ENCODE measurements at places on chromosomes 6 and 20. TPM values are rescaled to one million over a fixed set of nuclear protein-coding genes. Genes with fewer than 3 reads are reported as not detected.

FRK gene
- 0.64 TPM for total RNA-seq

RWDD2A gene
- total RNA-seq, result 3.0 TPM

WFDC11 gene
- total RNA-seq, result not detected

SLC2A4RG gene
- total RNA-seq, result 58.9 TPM

RSPH4A gene
- total RNA-seq, result 0.80 TPM

GPX5 gene
- not detected for total RNA-seq

SYCP2 gene
- 12.5 TPM for total RNA-seq

HEY2 gene
- total RNA-seq, result 8.2 TPM

PCSK2 gene
- 0.16 TPM for total RNA-seq

MYLK2 gene
- not detected for total RNA-seq

TMEM244 gene
- not detected for total RNA-seq

EPB41L2 gene
- total RNA-seq, result 72.7 TPM

PRSS16 gene
- 0.80 TPM for total RNA-seq

MUC21 gene
- total RNA-seq, result not detected

HLA-DOA gene
- total RNA-seq, result 3.3 TPM

ATP6V1G2 gene
- 1.8 TPM for total RNA-seq

SLC22A1 gene
- 0.98 TPM for total RNA-seq

RFX6 gene
- total RNA-seq, result under 0.01 TPM

SEMG1 gene
- total RNA-seq, result 1.8 TPM

E2F1 gene
- 2.2 TPM for total RNA-seq

HLA-DRB5 gene
- total RNA-seq, result 0.32 TPM

TNF gene
- 0.73 TPM for total RNA-seq

SLC17A1 gene
- not detected for total RNA-seq

ADGB gene
- total RNA-seq, result not detected

TMC2 gene
- total RNA-seq, result 0.96 TPM

CAGE1 gene
- total RNA-seq, result not detected

SPAG4 gene
- 3.4 TPM for total RNA-seq

MEP1A gene
- total RNA-seq, result 0.29 TPM

EEF1E1 gene
- total RNA-seq, result 18.9 TPM

RAMACL gene
- 2.6 TPM for total RNA-seq

LAMP5 gene
- total RNA-seq, result not detected

OXT gene
- total RNA-seq, result not detected

TRIM40 gene
- total RNA-seq, result 0.33 TPM

SNAP91 gene
- total RNA-seq, result 3.2 TPM

TCP11 gene
- total RNA-seq, result 0.66 TPM

BMP5 gene
- 0.96 TPM for total RNA-seq

MUC22 gene
- not detected for total RNA-seq

COL21A1 gene
- 0.80 TPM for total RNA-seq

RREB1 gene
- 39.7 TPM for total RNA-seq

MOG gene
- not detected for total RNA-seq

MCHR2 gene
- not detected for total RNA-seq

SAMD10 gene
- 2.8 TPM for total RNA-seq

CARMIL1 gene
- 23.6 TPM for total RNA-seq

C20orf202 gene
- not detected for total RNA-seq

NNAT gene
- total RNA-seq, result 9.7 TPM

PACRG gene
- total RNA-seq, result 0.64 TPM

DPPA5 gene
- not detected for total RNA-seq

Measured in breast epithelium (tissue), 4 donors.